Dermis microvascular lymphatic vessel endothelial cell (primary cell): ENCODE measurements at places on chromosomes 5 and 9.

GRCh38 chr9:109906766-109907382 is 126.9 kb downstream of the PALM2AKAP2 start:
- DNase-seq = no peak

DNA sequence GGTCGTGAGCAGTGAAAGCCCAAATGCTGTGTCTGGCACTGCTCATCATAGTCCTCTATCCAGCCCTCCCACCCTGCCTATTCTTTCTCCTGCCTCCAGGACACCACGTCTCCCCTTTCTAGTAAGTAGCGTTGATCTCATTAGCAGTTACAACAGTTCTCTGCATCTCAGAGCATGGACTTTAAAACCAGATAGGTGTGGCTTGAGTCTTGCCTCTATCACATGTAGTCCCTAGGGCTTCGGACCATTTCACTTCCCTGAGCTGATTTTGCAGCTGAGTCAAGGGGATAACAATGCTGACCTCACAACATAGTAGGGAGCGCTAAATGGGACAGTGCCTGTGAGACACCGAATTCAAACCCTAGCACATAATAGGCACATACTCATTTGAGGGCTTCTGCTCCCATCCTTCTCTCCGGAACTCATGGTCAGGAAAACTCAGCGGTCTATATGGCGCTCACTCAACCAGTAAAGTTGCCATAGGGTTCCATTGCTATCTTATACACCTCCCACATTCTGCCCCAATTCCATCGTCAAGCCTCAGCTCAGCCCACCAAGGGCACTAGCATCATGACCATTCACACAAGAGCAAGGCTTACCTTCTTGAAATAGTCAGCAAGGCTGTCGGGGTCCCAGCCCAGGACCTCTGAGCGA is 515 bp downstream of the LCP2 start:
- no peak for DNase-seq

DNA sequence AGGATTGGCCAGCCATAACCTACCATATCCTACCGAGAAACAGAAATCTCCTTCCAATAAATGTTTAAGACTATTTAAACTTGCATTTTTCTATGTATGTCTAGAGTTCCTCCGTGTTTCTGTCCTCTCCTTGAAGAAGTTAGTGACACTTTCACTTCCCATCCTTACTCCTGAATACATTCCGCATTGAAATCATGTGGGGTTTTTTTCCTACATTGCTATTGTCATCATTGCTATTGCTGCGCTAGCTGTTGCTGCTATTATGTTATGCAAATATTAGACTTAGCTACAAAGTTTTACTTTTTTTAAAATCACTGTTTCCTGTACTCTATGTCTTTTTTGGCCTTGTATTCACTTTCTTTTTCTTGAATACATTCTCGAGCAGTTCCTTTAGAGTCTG is 83.3 kb upstream of the NEK6 start:
- DNase-seq = no peak

DNA sequence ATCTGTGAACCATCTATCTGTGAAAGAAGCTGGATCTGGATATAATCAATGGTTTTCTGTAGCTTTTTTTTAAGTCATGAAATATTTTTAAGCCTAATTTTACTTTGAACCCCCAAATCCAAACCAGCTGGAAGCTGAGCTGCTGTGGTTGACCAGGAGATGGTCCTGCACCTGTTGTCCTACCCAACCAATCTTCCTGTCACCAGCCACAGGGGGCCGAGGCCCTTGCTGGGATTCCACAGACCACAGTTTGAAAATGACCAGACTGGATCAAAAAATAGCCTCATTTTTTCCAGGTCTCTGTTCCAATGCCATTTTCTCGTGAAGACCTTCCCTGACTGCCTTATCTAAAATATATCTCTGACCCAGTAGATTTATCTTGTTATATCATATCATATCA is 200.6 kb downstream of the SGCD start:
- no peak for DNase-seq

- DNase-seq = no peak
These were observed 42.3 kb downstream of the IPPK start for GRCh38 chr9:92627651-92628050.

- peak; percentile 81 for DNase-seq
These were observed 17.3 kb downstream of the SLC22A5 start for GRCh38 chr5:132386644-132387286.

DNA sequence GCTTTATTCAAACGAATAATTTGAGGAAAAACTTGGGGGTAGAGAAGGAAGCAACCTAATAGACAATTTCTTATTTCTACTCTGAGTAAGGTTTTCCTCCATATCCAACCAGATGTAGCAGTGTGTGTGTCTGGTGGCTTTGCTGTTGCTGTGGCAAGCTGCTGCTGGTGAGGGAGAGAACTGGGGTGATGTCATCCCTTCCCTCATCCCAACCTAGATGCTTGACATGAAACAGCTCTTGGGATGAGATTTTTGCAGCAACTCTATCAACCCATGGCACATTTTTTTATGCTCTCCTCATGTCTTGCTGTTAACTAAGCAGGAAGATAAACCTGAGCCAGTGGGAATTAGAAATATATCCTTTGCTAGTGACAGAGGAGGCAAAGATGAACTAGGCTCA is 135.8 kb downstream of the PCSK1 start:
- no peak for DNase-seq

DNA sequence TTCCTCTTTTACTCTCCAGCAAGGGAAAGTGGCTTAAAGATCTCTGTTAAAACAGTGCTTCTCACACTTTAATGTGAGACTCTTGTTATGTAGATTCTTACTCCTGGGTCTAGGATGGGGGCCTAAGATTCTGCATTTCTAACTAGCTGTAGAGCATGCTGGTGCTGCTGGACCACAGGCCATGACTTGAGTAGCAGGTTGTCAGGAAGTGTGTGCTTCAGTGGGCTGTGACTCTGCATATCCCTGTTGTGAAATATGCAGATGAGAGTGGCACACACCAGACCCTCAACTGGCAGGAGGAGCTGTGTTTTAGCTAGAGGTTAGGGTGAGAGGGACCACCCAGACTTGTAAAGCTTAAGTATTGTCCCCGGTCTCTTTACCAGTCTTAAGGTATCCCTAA is 191.1 kb upstream of the DMRT1 start:
- peak; percentile 28 for DNase-seq

GRCh38 chr5:110032376-110032775 is 342.6 kb downstream of the MAN2A1 start:
- no peak for DNase-seq

GRCh38 chr9:7976856-7977255 is 177.3 kb upstream of the DMAC1 start:
- DNase-seq = no peak

DNA sequence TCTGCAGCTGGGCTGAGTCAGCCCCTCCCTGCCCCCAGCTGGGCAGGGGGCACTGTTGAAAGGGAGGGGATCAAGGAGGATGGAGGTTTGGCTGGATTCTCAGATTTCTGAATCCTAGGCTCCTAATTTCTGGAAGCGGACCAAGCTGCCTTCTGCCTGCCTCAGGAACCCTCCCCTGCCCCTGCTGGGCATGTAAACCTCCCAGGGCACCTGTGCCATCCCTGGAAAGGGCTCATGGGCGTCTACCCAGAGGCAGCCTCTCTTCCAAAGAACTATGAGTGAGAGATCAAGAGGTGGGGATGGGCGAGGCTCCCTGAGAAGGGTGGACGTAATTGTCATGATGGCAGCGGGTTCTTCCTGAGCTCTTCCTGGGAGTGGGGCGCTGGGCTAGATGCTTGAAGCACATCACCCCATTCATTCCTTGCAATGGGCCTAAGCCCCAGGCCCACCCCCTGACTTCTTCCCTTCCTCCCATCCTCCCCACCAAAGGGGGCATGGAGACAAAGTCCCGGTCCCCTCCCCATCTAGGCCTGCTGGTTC is 21.6 kb downstream of the CSF1R start:
- DNase-seq = no peak

DNA sequence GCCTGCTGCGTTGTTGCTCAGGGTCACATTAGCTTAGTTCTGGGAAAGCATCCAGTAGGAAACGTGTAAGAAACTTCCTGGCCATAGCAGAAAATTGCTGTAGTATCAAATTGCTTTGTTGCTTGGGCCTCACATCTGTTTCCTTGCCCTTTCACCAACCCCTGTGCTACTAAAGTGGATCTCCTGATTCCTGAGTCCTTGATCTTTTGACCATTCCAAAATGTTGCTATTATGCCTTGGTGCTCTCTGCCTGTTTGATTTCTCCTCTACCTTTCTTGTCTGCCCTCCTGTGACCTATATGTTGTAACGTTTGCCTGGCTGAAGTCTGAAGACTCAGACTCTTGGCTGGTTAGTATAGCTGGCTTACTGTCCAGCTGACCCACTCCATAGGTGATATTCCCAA is 350.5 kb downstream of the ADGRV1 start:
- peak; percentile 80 for DNase-seq

GRCh38 chr5:93805616-93806379 is 64.4 kb upstream of the POU5F2 start:
- DNase-seq = no peak

- no peak for DNase-seq
These were observed 66.1 kb downstream of the PAX5 start for GRCh38 chr9:36967997-36968396.

GRCh38 chr5:137231540-137231939 is 267.6 kb downstream of the SPOCK1 start:
- no peak for DNase-seq

GRCh38 chr5:171588046-171588445 is 168.6 kb downstream of the FGF18 start:
- DNase-seq = no peak

- DNase-seq = no peak
These were observed at the start of gene IL33 for GRCh38 chr9:6215562-6215961. Gene IL33, plus strand, starts transcription at chr9:6215807. Its CDS starts 25,888 bp downstream, at chr9:6241695.

- no peak for DNase-seq
These were observed 271.8 kb upstream of the DMAC1 start for GRCh38 chr9:8071445-8071798.

DNA sequence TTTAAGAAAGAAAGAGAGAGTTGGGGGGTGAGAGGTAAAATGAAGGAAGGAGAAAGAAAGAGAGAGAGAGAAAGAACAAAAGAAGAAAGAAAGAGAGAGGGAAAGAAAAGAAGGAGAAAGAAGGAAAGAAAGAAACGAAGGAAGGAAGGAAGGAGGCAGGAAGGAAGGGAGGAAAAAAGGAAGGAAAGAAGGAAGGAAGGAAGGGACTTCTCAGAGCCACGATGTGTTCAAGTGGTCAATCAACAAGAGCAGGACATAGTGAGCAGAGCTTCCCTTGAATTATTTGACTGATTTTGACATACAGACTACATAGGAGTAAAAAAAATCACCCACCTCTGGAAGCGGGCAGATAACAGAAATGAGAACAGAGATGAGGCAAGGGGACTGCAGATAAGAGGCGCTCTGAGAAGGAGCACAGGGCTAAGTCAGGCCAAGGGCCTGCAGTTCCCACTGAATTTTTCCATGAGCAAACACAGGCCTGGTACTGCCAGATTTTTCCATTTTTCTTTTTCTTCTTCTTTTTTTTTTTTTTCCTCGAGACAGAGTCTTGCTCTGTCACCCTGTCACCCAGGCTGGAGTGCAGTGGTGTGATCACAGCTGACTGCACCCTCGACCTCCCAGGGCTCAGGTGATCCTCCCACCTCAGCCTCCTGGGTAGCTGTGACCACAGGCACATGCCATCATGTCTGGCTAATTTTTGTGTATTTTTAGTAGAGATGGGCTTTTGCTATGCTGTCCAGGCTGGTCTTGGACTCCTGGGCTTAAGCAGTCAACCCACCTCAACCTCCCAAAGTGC is 77.7 kb upstream of the IL17B start:
- DNase-seq = no peak

GRCh38 chr9:34085581-34086500 is 37.2 kb upstream of the UBAP2 start:
- peak; percentile 10 for DNase-seq

DNA sequence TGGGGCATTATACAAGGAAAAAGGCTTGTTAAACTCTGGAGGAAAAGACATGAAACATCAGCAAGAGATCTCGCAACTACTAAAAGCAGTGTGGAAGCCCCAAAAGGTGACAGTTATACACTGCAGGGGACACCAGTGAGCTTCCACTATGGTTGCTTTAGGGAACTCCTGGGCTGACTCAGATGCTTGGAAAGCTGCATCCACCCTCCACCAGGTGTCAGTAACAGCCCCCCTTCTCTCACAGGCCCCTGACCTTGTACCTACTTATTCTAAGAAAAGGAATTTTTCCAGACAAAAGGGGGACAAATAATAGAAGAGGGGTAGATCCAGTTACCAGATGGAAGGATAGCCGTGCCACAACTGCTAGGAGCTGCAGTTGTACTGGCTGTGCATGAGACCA is 154.4 kb upstream of the COX7C start:
- DNase-seq = no peak

- peak; percentile 64 for DNase-seq
These were observed 59.2 kb upstream of the TRAF1 start for GRCh38 chr9:120985819-120986222.

DNA sequence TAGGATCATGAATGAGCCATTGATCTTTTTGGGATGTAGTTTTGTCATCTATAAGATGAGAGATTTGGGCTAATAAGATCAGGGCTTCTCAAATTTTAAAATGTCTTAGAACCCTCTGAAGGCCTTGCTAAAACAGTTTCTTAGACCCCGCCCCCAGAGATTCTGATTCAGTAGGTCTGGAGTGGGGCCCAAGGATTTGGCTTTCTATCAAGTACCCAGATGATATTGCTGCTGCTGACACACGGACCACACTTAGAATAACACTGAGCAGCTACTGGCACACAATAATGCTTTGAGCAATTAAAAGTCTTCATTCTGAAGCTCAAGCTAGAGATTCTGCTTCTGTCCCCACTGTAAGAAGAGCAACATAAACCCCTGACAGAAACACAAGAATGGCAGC is 216.7 kb downstream of the SMARCA2 start:
- no peak for DNase-seq
